NCI-H1092 (cell line): ENCODE measurements at places on chromosomes 2 and 18.

GRCh38 chr2:96507957-96508520 is 2.9 kb upstream of the NEURL3 start:
- peak; percentile 18 for DNase-seq

DNA sequence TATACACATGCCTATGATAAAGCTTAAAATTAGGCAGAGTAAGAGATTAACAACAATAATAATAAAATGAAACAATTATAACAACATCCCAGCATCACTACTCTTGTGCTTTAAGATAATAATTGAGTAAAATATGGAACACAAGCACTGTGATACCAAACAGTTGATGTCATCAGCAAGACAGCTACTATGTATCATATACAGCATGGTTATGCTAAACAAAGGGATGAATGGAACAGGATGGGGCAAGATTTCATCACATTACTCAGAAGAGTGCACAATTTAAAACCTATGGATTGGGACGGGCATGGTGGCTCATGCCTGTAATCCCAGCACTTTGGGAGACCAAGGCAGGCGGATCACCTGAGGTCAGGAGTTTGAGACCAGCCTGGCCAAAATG is 1221.0 kb downstream of the SUCLG1 start:
- no peak for DNase-seq

GRCh38 chr18:68803356-68803755 is 5.5 kb downstream of the CCDC102B start:
- DNase-seq: no peak

DNA sequence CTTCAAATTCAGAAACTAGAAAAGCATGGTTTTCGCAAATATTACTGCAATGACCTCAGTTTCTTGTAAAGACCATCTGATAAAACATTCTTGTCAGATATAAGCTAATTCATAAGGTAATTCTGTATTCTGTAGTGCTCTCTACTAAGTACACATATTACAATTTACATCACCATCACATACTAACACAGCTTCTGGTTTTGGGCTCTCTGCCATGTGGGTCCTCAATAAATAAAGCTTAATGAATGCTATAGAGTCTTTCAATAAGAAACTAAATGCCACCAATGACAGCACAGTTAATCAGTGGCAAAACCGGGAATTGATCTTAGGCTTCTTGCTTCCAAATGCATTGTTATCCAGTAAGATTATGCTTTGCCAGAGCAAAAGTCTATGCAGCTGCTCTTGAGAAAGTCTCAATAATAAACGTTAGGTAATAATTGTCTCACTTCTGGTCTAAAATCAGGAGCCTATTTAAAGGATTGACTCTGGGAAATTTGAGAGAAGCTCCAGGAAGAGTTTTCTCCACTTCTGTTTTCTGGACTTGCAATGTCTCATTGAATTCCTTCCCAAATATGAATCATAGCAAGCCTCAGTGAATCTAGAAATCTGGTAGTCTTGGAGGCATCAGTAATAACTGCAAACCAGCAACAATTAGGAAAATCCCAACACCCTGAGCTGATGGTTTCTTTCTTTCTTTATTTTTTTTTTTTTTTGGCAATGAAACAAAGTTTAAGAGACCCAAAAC is 67.9 kb upstream of the RAPGEF4 start:
- no peak for DNase-seq

GRCh38 chr2:226151157-226151556 is 648.5 kb downstream of the IRS1 start:
- DNase-seq: no peak

DNA sequence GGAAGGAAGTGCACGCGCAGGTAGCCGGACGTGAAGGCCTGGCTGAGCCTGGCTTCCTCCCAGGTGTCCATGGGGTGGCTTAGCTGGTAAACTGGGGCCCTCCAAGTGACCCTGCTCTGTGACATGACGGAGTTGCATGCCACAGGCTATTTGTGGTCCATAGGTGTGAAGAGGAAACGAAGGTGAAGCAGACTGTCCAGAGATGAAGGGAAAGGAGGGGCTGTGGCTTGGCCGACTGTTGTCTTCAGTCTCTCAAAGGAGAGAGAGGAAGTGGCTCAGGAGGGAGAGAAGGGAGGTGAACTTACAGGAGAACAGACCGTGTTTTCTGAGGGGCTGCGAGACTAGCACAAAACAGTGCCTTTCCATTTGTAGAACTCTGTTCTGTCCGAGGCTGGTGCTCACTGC is 19.3 kb downstream of the INPP5D start:
- no peak for DNase-seq

DNA sequence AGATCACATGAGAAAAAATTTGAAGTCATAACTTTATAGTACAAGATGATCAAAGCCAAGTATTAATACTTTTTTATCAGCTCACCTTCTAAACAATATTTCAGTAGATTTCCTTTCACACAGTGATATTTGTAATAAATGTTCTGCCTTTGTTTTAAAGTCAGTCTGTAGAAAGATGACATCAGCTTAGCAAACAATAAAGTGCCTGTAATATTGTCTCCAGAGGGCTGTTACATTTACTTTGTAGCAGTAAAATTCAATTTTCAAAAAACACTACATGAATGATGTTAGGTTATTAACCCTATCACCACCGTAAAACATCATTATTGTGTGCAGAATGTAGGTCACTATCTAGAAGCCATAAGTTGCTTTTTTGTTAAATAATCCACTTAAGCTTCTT is 49.6 kb downstream of the ZEB2 start:
- no peak for DNase-seq

GRCh38 chr18:80070825-80071224 is 36.6 kb downstream of the RBFA start:
- DNase-seq: no peak

GRCh38 chr2:98474979-98475632 is 30.4 kb downstream of the INPP4A start:
- no peak for DNase-seq

- DNase-seq: no peak
These were observed 68.3 kb downstream of the TET3 start for GRCh38 chr2:74052732-74053710.

DNA sequence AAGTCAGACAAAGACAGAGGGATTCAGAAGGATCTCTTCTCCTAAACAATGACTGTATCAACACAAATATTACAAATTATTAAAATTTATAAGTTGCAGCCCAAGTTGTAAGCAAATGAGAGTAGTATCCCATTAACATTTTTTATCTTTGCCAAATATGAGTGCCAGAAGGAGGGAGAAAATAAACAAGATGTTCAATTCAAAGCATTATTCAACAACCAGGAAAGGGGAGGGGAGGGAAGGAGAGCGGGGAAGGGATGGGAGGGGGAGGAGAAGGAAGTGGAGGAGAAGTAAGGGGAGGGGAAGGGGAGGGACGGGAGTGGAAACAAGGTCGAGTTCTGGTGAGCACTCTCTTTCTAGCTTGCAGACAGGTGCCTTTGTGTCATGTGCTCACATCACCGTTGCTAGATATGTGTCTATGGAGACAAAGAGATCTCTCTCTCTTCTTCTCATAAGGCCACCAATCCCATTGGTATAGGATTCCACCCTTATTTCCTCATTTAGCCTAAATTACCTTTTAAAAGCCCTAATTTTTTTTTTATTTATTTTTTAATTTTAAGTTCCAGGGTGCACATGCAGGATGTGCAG is 679.6 kb upstream of the CHAC2 start:
- DNase-seq: no peak

GRCh38 chr2:196245378-196246140 is 74.2 kb upstream of the STK17B start:
- no peak for DNase-seq

DNA sequence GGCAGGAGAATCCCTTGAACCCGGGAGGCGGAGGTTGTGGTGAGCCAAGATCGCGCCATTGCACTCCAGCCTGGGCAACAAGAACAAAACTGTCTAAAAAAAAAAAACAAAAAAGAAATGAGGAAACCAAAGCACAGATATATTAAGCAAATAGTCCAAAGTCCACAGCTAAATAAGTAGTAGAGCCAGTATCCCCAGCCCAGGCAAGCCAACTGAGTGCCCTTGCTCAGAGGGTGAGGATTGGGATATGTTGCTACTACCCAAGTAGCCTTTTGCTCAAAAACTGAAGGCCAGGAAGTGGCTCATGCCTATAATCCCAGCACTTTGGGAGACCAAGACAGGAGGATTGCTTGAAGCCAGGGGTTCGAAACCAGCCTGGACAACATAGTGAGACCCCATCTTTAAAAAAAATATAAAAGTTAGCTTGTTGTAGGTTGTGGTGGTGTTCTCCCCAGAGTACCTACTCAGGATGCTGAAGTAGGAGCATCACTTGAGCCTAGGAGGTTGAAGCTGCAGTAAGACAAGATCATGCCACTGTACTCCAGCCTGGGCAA is 5.4 kb downstream of the CFAP36 start:
- DNase-seq: no peak

DNA sequence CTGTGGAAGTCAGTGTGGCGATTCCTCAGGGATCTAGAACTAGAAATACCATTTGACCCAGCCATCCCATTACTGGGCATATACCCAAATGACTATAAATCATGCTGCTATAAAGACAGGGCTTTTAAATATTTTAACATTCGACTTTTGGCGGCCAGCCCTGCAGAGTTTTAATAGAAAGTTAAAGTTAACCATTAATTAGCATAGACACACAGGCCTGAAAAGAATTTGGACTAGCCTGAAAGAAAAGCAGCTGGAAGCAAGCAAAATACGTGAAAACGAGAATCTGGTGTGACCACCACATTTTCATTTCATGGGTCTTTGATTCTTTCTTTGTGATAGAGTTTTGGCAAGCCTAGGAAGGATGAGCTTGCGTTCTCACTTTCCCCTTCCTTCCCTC is 184.0 kb downstream of the SCG2 start:
- no peak for DNase-seq

DNA sequence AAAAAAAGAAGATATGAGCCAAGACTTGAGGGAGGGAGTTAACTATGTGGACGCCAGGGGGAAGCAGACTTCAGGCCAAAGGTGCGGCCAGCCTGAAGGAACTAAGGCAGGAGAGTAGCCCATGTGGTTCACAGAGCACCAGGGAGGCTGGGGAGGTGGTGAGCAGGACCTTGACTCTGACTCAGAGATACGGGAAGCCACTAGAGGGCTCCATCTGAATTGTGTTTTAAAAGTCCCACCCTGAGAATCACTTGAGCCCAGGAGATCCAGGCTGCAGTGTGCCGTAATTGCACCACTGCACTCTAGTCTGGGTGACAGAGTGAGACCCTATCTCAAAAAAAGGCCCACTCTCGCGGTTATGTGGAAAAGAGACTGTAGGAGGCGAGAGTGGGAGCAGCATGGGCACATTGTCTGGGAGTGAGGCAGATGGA is 12.3 kb downstream of the CEP192 start:
- no peak for DNase-seq

GRCh38 chr18:420661-421246 is 79.7 kb downstream of the COLEC12 start:
- no peak for DNase-seq

DNA sequence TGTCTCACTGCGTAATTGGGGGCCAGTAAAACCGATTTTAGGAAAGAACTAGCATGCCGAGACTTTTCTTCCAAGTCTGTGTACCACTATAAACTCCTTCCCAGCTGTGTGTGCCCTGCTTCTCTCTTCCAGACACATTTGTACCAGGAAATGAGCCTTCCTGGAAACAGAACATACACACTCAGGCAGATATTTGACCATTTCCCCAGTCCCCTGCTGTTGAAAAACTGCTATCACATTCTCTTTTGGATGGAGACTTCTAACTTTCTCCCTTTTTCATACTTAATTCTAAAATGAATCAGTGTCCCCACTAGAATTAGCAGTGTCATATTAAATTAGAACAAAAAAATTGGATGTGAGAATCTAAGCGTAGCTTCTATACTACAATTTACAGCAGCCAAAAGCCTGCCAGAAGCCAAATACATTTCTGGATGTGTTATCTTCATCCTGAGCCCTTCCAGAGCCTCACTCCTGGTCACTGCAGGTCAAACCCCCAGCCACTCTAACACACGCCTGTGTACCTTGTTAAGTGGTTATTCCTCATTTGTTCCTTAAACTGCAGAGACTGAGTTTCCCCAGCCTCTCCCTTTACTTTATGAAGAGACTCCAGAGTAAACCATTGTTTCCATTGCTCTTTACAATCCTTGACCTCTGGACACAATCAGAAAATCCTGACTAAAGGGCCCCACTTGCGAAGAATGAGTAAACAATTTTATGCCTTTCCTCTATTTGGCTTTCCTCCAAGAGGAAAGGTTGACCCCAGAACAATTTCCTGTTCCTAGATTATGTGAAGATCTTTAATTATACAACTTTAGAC is 20.4 kb downstream of the DSG4 start:
- no peak for DNase-seq

DNA sequence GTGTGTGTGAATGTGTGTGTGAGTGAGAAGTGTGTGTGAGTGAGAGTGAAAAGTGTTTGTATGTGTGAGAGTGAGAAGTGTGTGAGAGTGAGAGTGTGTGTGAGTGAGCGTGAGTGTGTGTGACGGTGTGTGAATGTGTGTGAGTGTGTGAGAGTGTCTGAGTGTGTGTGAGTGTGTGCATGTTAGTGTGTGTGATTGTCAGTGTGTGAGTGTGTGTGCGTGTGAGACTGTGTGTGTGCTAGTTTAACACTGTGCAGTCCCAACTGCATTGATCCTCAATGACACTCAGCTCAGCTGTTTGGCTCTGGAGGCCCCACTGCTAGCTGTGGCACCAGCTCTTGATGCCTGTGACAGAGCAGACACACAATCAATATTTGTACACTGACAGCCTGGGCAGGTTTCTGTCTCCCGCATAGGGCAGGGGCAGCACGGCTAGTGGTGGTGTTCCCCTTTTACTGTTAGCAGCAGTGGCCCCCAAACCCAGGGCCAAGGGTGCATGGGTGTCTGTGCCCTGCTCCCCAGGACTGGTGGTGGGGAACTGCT is 135.0 kb downstream of the INHBB start:
- DNase-seq: no peak

GRCh38 chr2:35784777-35785176 is 570.8 kb upstream of the CRIM1 start:
- no peak for DNase-seq

DNA sequence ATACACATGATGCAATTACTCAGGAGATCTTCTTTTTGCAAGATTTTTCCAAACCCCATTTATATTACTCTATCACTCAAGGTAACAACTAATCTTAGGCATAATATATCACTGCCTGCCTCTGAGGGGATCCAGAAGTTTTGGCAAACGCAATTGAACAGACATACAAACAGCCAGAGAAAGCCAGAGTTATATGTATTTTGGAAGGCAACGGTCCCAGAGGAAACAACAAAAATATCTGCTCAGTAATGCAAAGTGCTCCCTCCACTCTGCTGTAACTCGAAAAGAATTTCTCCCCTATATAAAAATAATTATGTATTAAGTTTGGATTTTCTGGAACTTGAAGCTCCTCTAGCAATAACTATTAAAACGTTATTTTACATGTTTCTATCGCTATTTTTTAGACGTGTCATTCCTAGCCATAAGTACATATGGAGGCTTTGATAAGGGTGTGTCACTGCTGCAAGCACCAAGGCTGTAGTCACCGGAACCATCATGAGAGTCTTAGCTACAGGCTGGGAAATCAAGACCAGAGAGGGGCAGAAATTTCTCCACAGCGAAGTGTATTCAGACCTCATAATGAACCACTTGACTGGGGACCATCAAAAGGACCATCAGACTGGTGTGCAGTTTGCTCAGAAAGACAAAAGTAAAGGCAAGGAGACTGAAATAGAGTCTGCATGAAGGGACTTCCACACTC is 3.7 kb upstream of the GKN1 start:
- no peak for DNase-seq

- no peak for DNase-seq
These were observed 112.3 kb upstream of the IL1R2 start for GRCh38 chr2:101879466-101879865.

- no peak for DNase-seq
These were observed 1115.9 kb upstream of the ZEB2 start for GRCh38 chr2:145635706-145636427.
